ENCODE measurements at places on chromosomes 4 and X.

- no peak for DNase-seq
These were observed 42.3 kb upstream of the PRSS12 start for GRCh38 chr4:118395057-118395644.

DNA sequence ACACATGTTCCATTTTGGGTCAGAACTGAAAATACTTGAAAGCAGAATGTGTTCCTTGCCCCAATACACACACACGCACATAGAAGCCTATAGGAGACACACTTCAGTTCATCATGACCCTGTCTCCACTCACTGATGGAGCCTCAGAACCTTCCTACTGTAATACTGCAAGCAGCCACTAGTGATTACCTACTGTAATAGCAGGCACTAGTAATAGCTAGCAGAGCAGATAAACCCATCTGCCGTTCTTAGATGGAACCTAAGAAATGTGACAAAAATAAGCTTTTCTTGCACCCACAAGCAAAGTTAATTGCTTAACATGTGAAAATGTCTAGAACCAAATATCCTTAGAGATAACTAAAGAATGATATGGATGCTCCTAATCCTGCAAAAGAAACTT, 13.6 kb downstream of the AMTN start:
- no peak for DNase-seq

DNA sequence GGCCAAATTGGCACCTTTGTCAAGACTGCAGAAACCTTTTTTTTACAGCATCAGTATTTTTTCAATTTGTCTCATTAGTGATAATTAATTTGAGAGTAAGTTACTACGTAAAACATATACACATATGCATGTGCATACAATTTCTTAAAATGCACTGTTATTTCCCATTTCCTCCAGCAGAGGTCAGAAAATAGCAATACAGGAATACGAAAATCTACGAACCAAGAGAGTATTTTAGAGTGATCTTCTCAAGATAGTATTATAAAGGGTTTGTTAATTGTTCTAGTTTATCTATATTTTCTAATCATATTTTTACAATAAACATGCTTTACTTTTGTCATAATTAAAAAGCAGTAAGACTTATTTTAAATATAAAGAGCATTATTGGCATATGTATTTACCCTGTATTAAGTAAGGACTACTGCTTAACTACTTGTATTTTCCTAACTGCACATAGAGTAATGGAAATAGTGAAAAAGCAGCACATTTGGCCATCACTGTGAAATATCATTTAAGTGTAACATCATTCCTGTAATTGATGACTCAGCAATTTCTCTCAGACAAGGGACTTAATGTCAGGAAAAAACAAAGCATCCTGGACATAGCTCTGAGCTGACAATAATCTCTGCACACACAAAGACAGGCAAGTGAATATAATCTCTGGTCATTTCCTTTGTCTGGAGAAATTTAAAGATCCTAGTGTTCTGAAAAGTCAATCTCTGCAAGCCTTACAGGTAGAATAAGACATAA, 45.6 kb downstream of the MAOB start:
- no peak for DNase-seq

GRCh38 chr4:90328558-90328957, 201.4 kb downstream of the CCSER1 start:
- no peak for DNase-seq

DNA sequence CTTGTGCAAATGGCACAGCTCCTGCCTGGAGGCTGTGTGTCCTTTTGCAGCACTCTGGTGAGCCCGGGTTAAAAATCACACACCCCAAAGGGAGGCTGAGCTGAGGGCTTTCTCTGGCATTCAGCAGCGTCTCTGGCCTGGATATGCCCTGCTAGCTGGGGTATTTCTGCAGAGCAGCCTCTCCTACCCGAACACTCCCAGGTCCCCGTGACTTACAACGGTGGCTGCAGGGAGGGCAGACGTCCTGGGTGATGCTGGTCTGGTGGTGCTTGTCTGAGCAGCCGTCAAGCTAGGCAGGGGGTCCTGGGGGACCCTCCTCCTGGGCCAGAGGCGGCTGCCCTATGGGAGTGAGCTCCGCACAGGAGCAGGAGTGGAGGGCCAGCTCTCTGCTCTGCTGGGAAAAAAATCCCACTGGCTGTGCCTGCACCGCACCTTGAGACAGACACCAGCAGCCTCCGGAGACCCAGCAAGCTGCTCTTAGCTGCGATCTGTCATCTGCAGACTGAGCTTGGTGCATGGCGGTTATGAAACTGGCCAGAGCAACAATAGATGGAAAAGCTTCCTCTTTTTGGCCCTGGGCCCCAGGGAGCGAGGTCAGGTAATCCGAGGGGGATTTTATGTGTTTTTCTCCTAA, 41.3 kb upstream of the ASMTL start:
- DNase-seq = no peak

DNA sequence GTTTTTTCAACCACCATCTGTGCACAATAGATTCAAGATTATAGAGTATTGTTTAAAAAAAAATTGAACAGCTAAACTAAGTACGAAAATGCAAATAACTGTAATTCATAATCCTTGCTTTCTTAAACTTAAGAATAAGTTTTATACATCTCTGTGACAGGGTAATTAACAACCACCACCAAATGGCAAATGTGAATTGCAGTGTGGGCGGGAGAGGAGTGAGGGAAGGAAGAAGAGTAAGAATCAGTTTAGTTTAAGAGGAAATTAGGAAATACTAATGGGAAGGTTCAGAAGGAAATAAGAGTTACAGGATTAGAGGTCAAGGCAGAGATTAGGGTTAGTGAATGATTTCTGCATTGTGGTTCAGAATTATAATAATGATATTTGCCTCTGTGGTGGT, 430.9 kb downstream of the SPRY1 start:
- DNase-seq = no peak

DNA sequence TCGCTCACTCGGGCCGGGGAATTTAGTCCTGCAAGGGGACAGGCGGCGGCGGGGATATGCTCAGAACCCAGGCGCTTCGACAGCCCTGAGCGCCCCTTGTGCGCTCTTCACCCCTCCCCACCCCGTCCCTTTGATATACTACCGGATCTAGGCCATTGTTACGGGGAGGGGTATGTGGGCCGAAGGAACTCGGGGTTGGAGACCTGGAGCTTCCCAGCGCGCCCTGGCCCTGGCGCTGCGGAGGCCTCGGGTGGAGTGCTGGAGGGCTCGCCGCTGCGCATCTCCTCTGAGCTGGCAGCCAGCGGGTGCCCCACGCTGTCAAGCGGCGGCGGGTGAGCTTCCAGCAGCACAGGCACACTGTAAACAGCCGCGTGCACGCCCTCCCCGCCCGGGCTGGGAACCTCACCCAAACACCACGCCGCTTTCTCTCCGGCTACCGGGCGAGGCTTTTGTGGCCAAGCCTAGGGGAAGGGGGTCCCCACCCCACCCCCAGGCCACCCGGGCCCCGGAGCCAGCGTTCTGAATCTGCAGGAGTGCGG, 54.5 kb upstream of the BCOR start:
- DNase-seq = no peak

Data from GM12864 (cell line).